ENCODE measurements at places on chromosomes 4 and X.

GRCh38 chrX:2717312-2717711 lies 26.2 kb downstream of the CD99 start:
- DNase-seq, result no peak

- DNase-seq, result no peak
These were observed 8.0 kb upstream of the HS3ST1 start for GRCh38 chr4:11436673-11437072.

DNA sequence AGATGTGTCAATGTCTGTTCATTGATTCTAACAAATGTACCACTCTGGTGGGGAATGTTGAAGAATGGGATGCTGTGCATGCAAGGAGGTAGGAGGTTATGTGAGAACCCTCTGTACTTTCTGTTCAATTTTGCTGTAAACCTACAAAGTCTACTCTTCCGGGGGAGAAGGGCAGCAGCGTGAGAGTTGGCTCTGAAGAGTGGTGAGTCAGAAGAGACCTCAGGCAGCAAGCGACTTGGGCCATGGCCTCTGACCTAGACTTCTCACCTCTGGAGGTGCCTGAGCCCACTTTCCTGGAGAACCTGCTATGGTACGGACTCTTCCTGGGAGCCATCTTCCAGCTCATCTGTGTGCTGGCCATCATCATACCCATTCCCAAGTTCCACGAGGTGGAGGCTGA lies 26.7 kb downstream of the MANBA start:
- DNase-seq, result no peak

DNA sequence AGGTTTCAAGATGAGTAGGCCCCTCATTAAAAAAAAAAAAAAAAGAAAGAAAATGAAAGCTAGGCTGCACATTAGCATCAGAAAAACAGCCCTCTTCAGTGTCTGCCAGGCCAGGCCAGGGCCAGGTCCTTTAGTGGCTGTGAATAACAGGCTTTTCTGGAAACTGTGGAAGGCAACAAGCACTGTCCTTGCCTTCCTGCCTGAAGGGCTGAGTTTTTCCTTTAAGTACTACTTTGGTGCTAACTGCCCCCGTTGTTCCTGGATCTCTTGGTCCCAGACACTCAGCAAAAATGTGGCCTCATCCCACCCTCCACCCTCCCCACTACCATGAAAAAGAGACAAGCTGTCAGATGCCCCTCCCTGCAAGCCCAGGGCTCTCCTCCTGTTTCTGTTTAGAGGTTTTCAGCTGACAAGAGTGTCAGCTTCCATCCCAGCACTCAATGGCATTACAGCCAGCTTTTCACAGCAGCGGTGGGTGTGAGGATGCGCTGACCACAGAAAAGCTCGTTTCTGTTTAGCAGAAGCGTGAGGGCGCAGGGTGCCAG lies 174.2 kb downstream of the NHS start:
- DNase-seq, result no peak

DNA sequence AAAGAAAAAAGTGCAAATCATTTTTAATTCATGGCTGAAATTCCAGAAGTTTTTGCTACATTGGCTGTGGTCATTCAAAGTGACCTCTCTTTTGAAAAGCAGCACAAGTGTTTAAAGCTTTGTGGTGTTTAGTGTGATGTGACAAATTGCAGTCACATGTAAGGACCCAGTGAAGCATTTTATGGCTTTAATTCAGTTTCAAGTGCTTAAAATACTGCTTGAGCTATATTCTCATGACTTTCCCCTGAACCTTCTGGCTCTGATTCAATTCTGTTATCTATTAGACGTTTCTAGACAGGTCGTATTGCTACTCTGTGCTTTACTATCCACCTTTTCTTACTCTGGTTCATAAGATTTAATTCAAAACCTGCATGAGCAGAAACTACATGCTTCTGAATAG lies 105.8 kb downstream of the FAT4 start:
- DNase-seq, result no peak

GRCh38 chr4:55355555-55355954 lies 9.5 kb downstream of the SRD5A3 start:
- no peak for DNase-seq

- DNase-seq, result no peak
These were observed 100.2 kb upstream of the TMEM164 start for GRCh38 chrX:109902665-109903064.

DNA sequence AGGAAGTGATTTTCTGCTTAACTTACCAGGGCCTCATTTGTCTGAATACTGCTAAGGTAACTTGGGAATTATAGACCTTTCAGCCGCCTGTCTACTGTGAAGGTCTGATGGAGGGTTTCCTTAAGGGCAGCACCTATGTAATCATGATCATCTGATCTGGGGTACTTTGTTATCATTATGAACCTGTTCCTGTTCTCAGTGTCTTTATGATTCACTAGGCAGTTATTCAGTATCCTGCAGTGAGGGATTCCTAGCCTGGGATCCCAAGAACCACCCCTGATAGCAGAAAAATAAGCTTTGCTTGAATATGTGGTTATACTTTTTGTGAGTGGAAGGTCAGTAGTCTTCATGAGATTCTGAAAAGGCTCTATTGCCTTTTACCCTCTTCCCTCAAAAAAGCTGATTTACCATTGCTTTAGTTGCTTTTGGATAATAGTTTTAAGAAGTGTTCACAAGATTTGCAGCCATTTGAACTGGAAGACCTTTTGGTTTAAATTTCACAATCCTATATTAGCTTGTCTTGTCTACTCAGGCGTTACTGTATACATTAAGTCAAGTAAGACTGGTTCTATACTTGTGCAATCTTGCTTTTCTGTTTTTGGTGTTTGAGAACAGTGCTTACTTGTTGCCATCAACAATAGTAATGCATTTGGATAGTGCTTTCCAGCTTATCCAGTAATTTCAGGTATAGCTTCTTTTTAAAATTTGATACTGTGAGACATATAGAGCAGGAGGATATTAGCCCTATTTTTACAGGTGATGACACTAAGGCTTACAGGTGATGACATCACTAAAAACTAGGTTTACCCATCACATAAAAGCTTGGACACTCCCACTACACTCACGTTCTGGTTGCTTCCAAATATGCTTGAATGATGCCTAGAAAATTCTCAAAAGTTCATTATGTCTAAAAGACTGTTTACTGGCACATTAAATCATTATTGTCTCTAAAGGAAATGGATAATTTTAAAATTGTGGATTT lies 60.0 kb downstream of the FHIP1A start:
- DNase-seq, result no peak

DNA sequence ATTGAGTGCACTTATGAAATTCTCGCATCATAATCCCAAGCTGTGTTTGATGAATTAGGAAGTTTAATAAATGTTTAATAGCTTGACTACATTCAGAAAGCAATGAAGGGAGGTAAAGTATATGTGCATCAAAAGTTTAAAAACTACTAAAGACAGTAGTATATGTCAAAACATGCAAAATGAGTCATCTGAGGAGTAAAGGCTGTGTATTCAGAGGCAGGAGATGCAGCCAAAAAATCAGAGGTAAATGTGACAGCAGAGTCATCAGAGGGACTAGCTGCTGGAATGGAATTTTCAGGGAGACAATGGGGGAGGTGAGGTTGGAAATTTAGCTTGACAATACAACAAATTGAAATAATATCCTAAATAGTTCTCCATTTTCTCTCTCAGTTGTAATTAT lies 127.0 kb upstream of the FUNDC1 start:
- no peak for DNase-seq

DNA sequence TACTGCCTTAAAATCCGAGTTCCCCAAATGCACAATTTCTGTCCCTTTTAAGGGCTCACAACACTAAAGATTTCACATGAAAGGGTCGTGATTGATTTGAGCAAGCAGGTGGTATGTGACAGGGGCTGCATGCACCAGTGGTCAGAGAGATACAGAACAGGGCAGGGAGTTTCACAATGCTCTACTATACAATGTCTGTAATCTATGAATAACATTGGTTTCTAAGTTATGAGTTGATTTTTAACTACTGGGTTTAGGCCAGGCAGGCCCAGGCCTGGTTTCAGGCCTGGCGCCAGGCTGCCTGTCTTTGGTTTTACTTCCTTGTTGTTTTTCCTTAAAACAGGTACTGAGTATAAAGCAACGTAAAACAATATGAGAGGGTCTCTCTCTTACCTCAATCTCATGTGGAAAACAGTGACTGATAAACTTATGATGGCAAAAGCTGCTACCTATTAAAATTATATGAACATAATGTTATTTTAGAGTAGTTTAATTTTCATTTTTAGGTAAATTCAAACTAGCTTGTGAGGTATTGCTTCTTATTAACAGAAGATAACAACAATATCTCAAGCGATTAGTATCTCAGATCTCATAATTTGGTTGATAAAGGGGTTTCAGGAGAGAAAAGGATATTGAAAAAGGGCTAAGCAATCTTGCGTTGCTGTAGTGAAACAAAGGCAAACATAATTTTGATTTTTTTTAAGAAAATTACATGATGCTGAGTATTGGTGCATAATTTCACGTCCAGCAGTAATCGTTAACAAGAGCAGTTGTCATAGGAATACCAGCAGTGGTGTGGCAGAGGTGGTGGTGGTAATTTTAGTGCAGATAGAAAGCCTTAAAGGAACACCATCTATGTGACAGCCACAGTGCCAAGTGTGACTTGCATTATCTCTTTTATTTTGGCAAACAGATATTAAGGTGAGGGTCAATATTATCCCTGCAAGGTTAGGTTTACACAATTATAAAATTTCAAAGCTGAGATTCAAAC lies 944.4 kb upstream of the GRID2 start:
- no peak for DNase-seq

GRCh38 chr4:181225616-181226261 lies 1017.5 kb upstream of the TENM3 start:
- DNase-seq, result no peak

DNA sequence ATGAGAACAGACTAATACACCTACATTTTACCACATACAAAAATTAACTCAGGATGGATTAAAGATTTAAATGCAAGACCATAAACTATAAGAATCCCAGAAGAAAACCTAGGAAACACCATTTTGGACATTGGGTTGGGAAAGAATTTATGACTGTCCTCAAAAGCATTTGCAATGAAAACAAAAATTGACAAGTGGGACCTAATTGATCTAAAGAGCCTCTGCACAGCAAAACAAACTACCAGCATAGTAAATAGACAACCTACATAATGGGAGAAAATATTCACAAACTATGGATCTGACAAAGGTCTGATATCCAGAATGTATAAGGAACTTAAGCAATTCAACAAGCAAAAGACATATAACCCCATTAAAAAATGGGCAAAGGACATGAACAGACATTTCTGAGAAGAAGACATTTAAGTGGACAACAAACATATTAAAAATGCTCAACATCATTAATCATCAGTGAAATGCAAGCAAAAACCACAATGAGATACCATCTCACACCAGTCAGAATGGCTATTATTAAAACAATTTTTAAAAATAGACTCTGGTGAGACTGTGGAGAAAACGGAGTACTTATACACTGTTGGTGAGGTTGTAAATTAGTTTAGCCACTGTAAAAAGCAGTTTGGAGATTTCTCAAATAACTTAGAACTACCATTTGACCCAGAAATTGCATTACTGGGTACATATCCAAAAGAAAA lies 221.7 kb upstream of the DIPK2B start:
- DNase-seq, result no peak

GRCh38 chr4:87322754-87323153 lies at the start of gene HSD17B13:
TSS of gene HSD17B13 (minus strand) at chr4:87322882. CDS start at chr4:87322841, 41 bp downstream.
- no peak for DNase-seq
